NCI-H146 (cell line): ENCODE measurements at places on chromosomes 1 and 21.

GRCh38 chr1:2352897-2353550, 38.3 kb downstream of the MORN1 start:
- DNase-seq, result no peak

DNA sequence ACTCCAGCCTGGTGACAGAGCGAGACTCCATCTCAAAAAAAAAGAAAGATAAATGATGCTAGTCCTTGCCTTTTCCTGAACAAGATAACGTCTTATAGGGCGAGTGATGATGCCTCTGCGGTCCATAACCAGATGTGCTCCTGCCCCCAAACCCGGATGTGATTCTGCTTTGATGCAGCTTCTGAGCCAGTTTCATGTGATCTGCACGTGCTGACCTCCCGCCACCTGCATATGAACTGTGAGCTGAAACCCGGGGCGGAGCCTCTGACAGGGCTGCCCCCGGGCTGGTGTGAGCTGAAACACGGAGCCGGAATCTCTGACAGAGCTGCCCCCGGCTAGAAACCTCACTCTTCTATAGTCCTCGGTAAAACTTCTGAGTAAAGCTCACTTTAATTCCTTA, 1.3 kb downstream of the KRTAP12-4 start:
- DNase-seq, result no peak

- no peak for DNase-seq
Measured at GRCh38 chr1:224631462-224632115, 15.5 kb downstream of the CNIH3 start.

GRCh38 chr1:99855914-99856450, 5.8 kb downstream of the AGL start:
- DNase-seq, result no peak

DNA sequence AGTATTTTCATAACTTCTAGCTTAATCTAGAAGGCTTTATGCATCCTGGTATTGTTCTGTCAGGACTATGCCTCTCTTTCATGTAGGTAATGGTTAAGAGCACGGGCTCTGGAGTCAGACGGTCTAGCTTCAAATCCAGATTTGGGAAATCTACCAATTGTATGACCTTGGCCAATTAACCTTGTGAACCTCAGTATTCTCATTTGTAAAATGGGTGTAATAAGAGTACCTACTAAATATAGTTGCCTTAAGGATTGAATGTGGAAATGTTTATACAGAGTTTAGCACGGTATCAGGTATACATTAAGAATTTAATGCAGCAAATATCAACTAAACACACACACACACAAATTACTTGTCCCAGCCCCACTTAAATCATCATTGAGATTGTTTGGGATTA, 97.3 kb upstream of the RAB3GAP2 start:
- DNase-seq, result no peak

GRCh38 chr1:57908147-57908890, 484.5 kb upstream of the DAB1 start:
- peak; percentile 46 for DNase-seq

GRCh38 chr1:92795166-92795565, 10.3 kb upstream of the EVI5 start:
- no peak for DNase-seq

GRCh38 chr1:233097546-233097945, 147.1 kb downstream of the NTPCR start:
- DNase-seq, result no peak

DNA sequence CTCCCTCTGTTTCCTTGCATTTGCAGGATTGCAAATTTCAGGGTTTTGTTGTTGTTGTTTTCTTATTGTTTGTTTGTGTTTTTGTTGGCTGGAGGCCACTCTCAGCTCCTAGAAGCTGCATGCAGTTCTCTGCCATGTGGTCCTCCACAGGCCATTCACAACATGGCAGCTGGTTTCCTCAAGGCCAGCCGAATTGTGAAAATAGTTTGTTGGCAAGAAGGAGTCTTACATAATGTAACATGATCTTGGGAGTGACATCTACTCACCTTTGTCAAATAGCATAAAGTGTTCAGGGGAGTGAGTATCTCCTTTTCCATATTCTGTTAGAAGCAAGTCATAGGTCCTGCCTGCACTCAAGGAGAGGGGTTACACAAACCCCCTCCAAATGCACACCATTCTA, 10.6 kb upstream of the UAP1 start:
- DNase-seq, result no peak

- no peak for DNase-seq
Measured at GRCh38 chr1:218415726-218416125, 70.6 kb downstream of the TGFB2 start.

DNA sequence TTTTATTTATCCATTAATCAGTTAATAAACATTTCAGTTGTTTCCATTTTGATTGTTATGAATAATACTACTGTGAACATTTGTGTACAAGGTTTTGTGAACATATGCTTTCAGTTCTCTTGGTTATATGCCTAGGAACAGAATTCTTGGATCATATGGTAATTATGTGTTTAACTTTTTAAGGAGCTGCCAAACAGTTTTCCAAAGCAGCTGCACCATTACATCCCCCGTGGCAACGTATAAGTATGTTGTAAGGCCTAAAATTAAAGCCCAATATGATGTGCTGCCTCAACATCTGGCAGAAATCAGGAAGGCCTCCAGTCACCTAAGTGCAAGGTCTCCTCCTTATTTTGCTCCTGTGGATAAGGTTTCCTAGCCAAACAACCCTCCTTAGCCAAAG, 235.6 kb upstream of the CACYBP start:
- no peak for DNase-seq

- DNase-seq, result no peak
Measured at GRCh38 chr1:237386362-237387143, 344.6 kb downstream of the RYR2 start.

- no peak for DNase-seq
Measured at GRCh38 chr1:173862769-173863223, 5.0 kb downstream of the GAS5 start.

DNA sequence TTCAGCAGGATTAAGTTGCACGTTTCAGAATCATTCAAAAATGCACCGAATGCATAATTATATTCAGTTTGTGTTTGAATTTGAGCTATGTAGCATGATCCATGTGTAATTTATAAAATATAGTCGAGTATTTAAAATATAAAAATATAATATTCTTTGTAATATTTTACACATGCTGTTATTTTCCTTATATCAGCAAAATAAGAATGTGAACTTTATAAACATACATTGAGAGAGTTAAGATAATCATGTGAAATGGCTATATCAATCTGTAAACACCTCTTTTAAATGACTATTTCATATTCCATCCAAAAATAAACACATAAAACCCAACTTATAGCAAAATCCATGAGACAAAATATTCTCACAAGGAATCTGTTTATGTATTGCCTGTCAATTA, 303.7 kb downstream of the LRRC7 start:
- no peak for DNase-seq

- DNase-seq, result no peak
Measured at GRCh38 chr1:24901791-24902470, 28.1 kb downstream of the RUNX3 start.

DNA sequence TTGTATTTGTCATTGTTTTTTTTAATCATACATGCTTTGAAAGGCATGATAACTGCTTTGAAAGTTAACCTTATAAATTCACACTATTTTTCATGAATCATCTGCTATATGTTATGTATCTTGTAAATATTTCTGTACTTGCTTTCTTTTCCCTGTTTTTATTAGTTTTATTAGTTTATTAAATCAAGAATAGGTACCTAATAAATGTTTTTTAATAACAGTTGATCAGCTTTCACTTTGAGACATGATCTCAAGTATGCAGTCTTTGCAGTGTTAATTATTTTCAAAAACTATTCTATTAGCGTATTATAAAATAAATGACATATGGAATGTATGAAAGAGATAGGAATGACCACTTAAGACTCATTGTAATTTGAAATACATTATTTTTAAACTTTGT, 110.8 kb upstream of the TENT5C start:
- no peak for DNase-seq

GRCh38 chr21:28063241-28064216, 929.1 kb downstream of the LTN1 start:
- DNase-seq, result no peak

DNA sequence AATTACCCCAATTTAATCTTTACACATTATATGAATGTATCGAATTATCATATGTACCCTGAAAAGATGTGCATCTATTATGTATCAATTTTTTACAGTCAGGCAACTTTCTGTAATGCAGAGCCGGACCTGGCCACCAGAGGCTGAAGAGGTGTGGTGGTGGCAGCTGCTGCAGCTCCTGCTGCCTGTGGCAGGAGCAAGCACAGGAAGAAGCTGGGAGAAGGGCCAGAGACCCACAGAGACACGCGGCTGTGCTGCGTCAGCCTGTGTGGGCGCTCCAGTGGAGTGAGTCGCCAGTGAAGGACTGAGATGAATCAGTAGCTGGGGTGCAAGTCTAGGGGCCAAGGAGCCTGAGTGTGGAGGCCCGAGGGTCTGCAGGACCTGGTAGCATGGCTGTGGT, 74.3 kb upstream of the COG2 start:
- DNase-seq, result peak; percentile 12

GRCh38 chr1:27616441-27616840, 12.5 kb upstream of the AHDC1 start:
- DNase-seq, result no peak

- no peak for DNase-seq
Measured at GRCh38 chr1:44786138-44786840, 1.7 kb downstream of the BEST4 start.

GRCh38 chr1:39220891-39221870, 16.7 kb downstream of the MACF1 start:
- DNase-seq, result no peak

DNA sequence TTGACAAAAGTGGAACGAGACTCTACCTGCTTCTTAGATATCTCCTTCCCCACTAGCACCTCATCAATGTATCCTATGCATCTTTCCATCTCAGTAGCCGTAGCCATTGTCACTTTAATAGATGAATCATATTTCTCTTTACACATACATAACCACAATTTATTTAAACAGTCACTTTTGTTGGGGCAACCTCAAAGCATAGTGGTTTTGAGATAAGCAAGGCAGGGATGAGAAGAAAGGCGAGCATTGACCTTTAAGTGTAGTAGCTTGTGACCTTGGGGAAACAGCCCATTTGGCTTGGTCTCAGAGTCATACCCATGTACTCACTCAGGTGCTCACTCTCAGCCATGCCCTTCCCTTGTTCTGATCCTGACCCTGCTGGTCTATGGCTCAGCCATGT, 260.1 kb downstream of the C1orf94 start:
- no peak for DNase-seq

- no peak for DNase-seq
Measured at GRCh38 chr21:45768011-45768739, 124.7 kb downstream of the PCBP3 start.

GRCh38 chr1:87091425-87091824, 177.0 kb downstream of the HS2ST1 start:
- DNase-seq, result no peak

- DNase-seq, result no peak
Measured at GRCh38 chr1:169588785-169589485, 2.7 kb upstream of the F5 start.

GRCh38 chr1:54159733-54160316, 7.0 kb upstream of the CDCP2 start:
- DNase-seq, result no peak

GRCh38 chr21:14600569-14601297, 54.6 kb upstream of the SAMSN1 start:
- no peak for DNase-seq

- no peak for DNase-seq
Measured at GRCh38 chr1:243528459-243529121, 272.7 kb downstream of the SDCCAG8 start.

- no peak for DNase-seq
Measured at GRCh38 chr1:209618291-209618690, 33.9 kb downstream of the LAMB3 start.

DNA sequence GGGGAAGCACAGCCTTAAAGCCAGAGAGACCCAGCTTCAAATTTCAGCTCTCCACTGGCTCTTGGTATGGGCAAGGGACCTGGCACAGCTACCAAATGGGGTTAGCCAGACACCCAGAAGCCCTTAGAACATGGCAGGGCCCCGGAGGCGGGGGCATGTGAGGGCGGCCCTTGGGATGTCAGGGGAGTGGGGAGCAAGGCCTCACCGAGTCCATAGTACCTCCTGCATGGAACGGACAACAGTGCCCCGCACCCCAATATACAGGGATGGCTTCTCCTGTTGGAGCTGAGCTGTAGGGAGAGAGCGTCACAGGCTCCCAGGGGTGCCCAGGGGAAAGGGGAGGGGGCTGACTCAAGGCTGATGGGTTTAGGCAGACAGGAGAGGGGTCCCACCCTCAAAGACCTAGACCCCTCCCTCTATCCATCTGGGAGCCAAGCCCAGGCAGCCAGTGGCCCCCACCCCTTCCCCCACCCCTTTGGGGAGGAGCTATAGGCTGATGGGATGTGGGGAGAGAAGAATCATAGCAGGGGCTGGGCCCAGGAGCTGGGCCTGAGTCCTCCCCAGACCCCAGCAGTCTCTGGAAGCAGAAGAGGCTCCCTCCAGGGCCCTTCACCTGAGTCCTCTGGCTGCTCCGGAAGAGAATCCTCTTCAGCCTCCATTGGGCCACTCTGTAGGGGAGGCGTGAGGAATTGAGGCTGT, 16.5 kb downstream of the SPOCD1 start:
- DNase-seq, result no peak

GRCh38 chr1:1048765-1049164, 25.3 kb downstream of the RNF223 start:
- DNase-seq, result peak; percentile 48

GRCh38 chr21:35039595-35040289, 9.4 kb downstream of the RUNX1 start:
- no peak for DNase-seq

- DNase-seq, result peak; percentile 24
Measured at GRCh38 chr1:233261206-233261605, 34.3 kb downstream of the PCNX2 start.

DNA sequence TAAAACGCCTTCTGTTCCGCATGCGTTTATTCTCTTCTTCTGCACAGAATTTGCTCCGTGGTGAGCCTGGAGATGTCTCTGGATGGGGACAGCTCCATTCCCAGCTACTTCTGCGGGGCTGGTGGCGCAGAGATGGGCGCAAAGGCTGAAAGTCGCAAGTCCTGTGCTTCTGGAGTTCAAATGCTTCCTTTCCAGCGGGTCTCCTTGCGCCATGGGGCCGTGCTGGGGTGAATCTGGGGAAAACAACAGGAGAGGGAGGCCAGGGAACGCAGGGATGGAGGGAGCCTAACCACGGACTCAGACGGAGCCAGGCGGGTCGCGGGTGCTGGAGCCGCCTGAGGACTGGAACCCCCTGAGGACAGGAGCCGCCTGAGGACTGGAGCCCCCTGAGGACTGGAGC, 2.9 kb upstream of the OR2T12 start:
- DNase-seq, result no peak

DNA sequence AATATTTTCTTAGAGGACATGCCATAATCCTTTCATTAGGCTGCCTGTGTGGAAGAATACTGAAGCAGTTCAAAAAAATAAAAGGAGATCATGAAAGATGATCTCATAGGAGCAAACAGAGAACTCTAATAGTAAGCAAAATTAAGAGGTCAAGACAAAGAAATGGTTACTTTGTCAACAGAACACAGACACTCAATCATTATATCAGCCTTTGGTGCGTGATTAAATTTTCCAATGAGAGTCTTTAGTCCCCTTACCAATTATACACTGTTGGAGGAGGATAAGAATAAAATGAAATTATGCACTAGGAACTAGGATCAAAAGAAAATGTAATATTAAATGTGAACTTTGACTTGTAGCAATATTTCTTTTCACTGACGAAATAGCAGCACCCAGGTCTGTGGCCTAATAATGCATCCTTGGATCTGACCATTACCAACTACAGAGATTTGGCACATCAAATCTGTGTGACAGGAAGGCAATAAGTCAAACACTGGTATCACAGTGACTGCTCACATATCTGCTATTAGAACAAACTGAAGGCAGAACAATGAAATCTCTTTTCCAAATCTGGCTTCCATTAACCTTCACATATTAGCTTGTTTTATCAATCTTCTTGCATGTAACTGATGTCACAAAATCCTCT, 1812.9 kb downstream of the PLA2G4A start:
- DNase-seq, result peak; percentile 89
